ENCODE measurements at places on chromosomes 4 and X. TPM values are rescaled to one million over a fixed set of nuclear protein-coding genes. Genes with fewer than 3 reads are reported as not detected.

The CDX4 gene
- not detected for total RNA-seq

The PRR32 gene
- total RNA-seq = not detected

The SPIN4 gene
- 4.3 TPM for total RNA-seq

DNA sequence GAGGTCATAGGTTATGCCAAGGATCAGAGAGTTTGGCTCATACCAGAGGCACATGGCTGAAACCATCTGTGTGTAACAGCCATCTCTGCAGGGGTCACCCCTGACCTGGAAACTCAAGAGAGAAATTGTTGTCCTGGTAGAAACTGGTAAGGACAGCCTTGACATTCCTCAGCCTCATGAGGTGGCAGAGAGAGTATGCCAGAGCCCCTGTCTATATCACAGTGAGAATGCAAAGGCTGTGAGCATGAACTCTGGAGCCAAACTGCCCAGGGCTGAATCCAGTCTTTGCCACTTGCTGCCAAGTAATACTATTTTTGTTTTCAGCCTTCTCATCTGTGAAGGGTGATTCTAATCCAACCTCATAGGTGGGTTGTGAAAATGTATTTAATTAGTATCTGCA lies 37.1 kb upstream of the CCDC149 start:
- no peak for DNase-seq

DNA sequence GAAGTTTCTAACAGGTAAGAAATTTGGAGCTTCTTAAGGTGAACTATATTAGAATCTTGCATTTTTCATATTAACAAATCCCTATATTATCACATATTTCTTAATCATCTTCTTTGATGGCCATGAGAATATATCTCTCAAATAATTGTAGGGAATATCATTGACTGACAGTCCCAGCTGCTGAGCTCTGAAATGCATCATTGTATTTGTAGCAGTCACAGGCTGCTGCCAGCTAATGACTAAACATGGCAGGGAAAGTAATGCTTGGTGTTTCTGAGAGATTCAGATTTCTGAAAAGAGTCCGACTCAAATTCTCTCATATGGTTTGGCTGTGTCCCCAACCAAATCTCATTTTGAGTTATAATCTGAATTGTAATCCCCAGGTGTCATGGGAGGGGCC lies 171.9 kb downstream of the TRAM1L1 start:
- DNase-seq = peak; percentile 21

GRCh38 chrX:80578517-80579105 lies 158.4 kb downstream of the TENT5D start:
- DNase-seq = peak; percentile 22

GRCh38 chrX:24796204-24796603 lies 102.5 kb downstream of the POLA1 start:
- DNase-seq = peak; percentile 18

GRCh38 chr4:70559211-70559830 lies 32.7 kb upstream of the AMBN start:
- DNase-seq = peak; percentile 68

DNA sequence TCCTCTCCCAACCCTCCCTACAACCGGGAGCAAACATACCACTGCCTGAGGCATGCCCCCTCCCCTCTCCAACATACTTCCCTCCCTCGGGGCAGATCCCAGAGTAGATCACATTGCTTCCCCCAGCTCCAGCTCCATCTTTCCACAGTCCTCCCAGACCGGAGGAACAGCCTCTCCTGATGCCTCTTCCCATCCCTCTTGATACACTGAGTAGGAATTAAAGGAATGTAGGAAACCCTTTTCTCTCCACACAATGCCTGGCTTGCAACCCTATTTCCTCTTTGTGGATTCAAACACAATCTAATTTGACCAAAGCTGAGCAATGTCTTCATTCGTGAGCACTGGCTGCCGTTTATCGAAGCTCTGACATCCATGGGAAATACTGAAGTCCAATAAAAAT lies 339.8 kb downstream of the BCOR start:
- DNase-seq = peak; percentile 55

GRCh38 chrX:45137531-45137930 lies 63.1 kb downstream of the DIPK2B start:
- DNase-seq = no peak

- no peak for DNase-seq
These were observed 59.5 kb downstream of the DDX60 start for GRCh38 chr4:168259096-168259495.

DNA sequence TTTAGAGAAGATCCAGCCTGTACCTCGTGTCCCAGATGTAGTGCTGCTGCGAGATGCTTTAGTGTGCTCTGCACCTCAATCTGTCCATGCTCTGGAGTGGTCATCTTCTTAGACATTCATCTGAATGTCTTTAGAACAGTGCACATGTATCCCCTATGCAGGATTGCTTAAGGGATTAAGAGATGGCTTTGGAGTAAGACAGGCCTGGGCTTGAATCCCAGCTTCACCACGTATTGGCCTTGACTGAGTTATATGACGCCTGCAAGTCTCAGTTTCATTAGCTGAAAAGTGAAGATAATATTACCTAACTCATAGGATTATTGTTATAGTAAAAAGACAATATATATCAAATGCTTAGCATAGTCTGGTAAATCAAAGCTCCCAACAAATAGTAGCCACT lies 98.3 kb downstream of the NFKB1 start:
- no peak for DNase-seq

DNA sequence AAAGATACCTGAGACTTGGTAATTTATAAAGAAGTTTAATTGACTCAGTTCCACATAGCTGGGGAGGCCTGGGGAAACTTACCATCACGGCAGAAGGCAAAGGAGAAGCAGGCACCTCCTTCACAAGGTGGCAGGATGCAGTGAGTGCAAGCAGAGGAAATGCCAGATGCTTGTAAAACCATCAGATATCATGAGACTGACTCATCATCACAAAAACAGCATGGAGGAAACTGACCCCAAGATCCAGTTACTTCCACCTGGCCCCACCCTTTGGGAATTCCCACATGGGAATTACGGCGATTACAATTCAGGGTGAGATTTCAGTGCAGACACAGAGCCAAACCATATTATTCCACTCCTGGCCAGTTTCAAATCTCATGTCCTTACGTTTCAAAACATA lies 514.7 kb upstream of the SPANXN1 start:
- DNase-seq = no peak
